ENCODE measurements at places on chromosomes 1 and 21. TPM values are rescaled to one million over a fixed set of nuclear protein-coding genes. Genes with fewer than 3 reads are reported as not detected.

DNA sequence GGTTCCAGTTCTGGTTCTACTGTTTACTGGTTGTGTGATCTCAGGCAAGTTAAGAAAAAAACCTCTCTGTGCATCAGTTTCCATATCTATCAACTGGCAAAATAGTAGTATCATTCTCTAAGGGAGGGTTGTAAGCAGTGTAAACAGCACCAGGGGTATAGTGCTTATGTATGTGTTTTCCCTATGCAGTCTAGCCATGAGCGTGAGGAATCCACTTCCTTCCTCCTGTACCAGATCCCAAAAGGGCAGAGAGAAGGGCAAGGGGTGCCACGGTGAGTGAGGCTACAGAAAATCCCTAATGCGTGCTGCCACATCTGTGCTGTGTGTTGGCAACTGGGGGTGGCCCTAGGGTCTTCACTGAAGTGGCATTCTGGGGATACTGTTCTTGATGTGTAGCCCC lies 18.4 kb upstream of the RNF19B start:
- no peak for DNase-seq

Gene NUP210L
- not detected for polyA plus RNA-seq

GRCh38 chr1:196043268-196043667 lies 565.0 kb downstream of the KCNT2 start:
- no peak for DNase-seq

- DNase-seq = no peak
Observed at GRCh38 chr1:71593523-71593922, 512.7 kb upstream of the ZRANB2 start.

DNA sequence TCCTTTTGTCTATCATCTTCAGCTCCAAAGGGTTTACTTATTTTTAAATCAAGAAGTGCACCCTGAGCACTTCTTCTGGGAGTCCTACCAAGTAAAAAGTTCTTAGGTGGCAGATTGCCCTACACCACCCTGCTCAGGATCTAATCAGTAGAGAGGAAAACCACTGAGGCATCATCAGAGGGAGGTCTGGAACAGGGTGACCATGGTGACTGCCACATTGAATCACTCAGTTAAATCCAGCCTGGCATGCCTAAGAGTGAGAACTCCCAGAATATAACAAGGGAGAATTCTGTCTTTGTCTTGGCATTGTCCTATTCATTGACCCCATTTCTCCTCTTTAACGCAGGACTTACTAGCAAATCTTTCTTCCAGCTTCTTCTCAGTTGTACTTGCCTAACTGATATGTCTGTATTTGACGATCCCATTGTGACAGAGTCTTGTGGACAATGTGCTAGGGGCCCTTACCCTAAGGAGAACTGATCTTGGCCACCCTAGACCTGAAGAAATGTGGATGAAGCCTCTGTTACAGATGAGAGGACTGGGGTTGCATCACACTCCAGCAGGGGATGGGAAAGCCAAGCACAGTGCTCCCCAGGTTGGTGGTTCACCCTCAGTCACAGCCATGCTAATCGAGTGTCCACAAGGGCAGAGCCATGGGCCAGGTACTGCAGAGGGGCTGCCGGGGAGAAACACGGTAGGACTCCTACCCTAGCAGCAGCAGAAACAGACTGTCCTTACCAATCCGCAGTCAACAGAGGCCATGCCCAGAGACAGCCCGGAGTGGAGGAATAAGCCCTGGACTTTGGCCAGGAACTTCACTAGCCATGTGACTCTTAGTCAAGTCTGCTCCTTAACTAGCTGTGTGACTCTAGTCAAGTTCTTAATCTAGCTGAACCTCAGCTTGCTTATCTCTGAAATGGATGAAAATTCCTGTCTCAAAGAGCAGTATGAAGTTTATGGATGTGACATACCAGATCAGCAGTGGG lies 15.4 kb downstream of the PKP1 start:
- peak; percentile 61 for DNase-seq

Gene MSH4
- polyA plus RNA-seq = 0.19 TPM

Gene PRAMEF11
- not detected for polyA plus RNA-seq
